Activated CD8-positive, alpha-beta memory T cell treated with anti-CD3 and anti-CD28 coated beads, Interleukin-2, amount 10 ng/mL, durations not matched to agents 7 days and 5 days (primary cell): ENCODE measurements at places on chromosomes 4 and X. TPM values are rescaled to one million over a fixed set of nuclear protein-coding genes. Genes with fewer than 3 reads are reported as not detected.

Gene ALB
- not detected for total RNA-seq

Gene FHL1
- 12.4 TPM for total RNA-seq

Gene CT45A2
- total RNA-seq: not detected

Gene AFF1
- 67.5 TPM for total RNA-seq

Gene LCORL
- 20.9 TPM for total RNA-seq

Gene SLITRK4
- total RNA-seq: not detected

Gene GAB3
- total RNA-seq: 20.0 TPM

Gene DCAF8L2
- not detected for total RNA-seq

Gene MAD2L1
- 75.4 TPM for total RNA-seq

Gene ERAS
- not detected for total RNA-seq

Gene PCDH11X
- total RNA-seq: not detected

DNA sequence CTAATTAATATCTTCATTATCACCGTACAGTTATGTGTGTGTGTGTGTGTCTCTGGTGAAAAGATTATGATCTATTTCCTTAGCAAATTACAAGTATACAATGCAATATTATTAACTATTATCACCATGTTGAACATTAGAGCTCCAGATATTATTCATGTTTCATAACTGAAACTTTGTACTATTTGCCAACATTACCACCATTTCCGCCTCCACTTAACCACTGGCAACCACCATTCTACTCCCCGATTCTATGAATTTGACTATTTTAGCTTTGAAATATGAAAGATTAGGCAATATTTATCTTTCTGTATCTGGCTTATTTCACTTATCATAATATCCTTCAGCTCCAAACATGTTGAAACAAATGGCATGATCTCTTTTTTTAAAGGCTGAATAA is 717.9 kb downstream of the ARAP2 start:
- no peak for DNase-seq

DNA sequence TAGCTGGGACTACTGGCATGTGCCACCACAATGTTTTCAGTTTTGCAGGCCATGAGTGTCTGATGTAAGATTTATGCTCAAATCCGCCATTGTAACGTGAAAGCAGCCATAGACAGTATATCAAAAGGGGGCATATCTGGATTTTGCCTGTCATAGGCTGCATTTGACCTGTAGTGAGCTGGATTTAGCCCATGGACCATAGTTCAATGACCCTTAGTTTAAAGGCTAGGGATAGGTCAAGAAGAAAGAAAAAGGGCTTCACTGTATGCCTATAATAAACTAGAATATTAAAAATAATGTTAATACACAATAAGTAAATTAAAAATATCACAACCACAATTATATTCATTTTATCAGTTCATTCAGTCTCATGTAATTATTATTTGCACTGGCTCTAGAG is 181.8 kb downstream of the STIM2 start:
- no peak for DNase-seq

DNA sequence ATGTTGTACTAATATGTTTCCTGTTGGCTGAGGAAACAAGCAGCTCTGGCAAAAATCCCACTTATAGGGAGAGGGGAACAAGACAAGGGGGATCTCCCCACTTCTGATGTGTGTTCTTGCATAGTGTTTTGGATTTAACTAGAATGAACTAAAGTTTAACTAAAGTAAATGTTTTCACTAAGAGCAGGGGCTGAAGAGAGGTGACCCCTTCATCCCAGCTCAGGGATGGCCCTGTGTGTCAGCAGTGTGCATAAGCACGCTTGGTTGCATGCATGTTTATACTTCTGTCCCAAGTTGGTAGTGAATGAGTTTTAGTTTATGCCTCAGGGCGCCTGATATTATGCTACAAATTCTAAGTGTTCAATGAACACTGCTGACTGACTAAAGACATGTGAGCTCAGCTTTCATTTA is 169.4 kb downstream of the MGST2 start:
- DNase-seq: no peak

- no peak for DNase-seq
Measured at GRCh38 chrX:134572816-134573682, 85.2 kb downstream of the PLAC1 start.

DNA sequence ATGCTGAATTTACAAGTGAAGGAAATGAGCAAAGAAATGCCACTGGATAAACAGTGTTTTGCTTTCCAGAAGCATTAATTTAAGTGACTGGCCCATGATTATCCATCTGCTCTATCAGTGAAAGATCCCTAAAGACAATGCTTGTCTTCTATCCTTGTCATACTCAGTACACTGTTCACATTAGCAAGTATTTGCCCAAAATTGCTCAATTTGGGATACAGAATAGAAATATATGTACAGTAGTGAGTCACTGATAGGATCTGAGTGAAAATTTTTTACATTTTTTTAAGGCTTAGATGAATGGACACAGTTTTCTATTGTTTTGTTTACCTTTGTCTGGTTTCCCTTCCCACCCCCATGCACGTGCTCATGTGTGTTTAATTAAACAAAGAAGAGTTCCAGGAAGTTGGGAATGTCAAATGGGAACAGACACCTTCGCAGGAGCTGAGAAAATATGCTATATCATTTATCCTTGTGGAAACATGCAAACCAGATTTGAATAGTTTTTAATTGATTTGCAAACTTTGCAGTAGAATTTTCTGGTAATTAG is 656.3 kb downstream of the RPA4 start:
- no peak for DNase-seq

GRCh38 chr4:80532674-80533333 is 197.3 kb downstream of the CFAP299 start:
- DNase-seq: no peak

DNA sequence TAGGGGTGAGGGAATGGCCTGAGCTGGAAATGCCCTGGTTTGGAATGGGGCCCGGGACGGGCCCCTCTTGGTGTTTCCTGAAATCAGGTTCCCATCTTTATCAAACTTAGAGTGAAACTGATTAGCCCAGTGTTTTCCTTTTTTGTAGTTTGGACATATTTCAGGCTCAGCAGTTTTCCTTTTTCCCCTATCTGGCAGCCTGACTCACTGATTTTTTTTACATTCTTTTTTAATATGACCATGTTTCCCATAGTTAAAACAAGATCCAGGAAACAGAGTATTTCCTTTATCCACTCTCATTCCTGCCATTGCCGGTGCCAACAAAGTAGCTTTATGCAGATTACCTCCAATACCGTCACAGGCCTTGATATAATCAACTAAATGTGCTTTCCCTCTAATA is 20.5 kb upstream of the C4orf17 start:
- no peak for DNase-seq

GRCh38 chrX:122245175-122245574 is 938.9 kb upstream of the GRIA3 start:
- DNase-seq: no peak

DNA sequence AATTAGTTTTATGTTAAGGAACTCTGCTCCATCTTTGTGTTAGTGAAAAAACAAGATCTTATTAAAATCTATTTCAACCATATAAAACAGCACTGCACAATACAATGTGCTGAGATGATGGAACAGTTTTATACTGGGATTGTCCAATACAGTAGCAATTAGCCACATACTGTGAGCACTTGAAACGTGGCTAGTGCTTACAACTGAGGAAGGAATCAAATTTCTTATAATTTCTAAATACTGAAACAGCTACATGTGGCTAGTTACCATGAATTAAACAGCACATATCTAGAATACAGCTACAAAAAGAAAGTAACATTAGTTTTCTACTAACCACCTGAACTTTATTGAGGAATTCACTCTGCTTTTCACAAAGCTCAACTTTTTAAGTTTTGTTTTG is 14.7 kb downstream of the NFXL1 start:
- DNase-seq: no peak

- no peak for DNase-seq
Measured at GRCh38 chr4:118772081-118772766, 63.7 kb downstream of the SEC24D start.

- DNase-seq: no peak
Measured at GRCh38 chr4:71549516-71550160, 210.8 kb downstream of the SLC4A4 start.

DNA sequence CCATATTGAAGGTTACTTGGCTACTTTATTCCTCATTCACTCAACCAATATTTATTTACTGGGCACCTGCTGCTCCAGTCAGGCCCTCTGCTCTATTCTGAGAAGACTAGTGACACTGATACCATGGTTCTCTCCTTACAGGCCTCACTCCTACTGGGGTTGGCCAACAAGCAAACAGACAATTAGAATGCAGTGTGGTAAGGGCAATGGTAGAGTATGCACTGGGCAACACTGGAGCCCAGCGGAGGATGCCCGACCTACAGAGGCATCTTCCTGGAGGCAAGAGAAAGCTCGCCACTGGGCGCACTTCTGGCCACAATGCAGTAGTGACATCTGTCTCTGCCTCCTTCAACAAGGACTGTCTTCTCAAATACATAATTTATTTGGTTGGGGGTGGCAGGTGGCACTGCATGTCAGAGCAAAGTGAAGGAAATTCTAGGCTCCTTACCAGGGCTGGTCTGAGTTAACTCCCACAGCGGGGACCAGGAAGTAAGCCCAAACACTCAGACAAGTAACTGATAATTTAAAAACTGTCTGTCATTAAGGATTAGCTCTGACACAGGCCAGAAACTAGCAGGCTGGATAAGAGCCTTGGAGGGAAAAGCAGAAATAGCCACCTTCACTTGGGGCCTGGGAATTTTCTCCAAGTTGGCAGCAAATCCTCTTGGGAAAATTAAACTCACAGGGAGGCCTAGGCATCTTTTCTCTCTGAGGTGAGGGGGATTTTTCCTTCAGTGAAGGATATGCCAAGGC is 150.7 kb upstream of the EOLA2 start:
- no peak for DNase-seq

GRCh38 chr4:8725845-8726244 is 133.3 kb downstream of the CPZ start:
- no peak for DNase-seq
